Caco-2 (cell line): ENCODE measurements at places on chromosomes 5 and 9. TPM values are rescaled to one million over a fixed set of nuclear protein-coding genes. Genes with fewer than 3 reads are reported as not detected.

- no peak for DNase-seq
- no peak overlapping the region for H3K4me3 ChIP-seq
- H3K27ac ChIP-seq, result no peak overlapping the region
- no peaks in the 10 kb centered on the region for H3K27me3 ChIP-seq
Measured at GRCh38 chr5:40603378-40603777, 76.3 kb upstream of the PTGER4 start.

DNA sequence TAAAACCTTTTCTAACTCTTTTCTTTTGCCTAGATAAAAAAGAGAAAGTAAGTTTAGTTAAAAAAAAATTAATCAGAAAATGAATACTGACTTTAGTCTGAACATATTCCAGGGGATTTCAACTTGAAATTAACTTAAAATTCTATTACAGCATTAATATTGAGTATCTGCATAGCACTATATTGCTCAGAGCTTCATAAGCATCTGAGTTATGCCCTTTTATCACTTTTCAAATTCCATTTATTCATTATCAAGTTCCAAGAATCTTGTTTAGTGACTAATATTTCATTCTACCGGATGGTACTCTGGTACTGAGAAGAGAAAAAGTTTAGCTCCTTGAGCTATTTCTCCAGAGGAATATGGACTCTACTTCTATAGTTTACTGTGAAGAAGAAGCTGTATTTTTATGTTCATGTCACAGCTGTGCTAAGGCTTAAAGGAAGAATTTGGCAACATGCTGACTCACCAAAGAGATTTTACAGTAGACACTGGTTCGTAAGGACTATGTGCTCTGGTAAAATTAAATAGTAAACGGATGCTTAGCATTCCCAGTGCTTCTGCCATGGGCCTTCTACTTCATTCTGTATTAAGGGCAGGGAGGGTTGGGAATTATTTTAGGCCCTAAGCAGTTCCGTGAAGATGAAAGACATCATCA, 285.2 kb upstream of the SEMA6A start:
- no peaks in the 10 kb centered on the region for H3K36me3 ChIP-seq
- no peak overlapping the region for H3K4me3 ChIP-seq
- DNase-seq, result no peak
- no peak overlapping the region for H3K27ac ChIP-seq
- peaks cover 32% of the 10 kb centered on the region for H3K4me1 ChIP-seq

GRCh38 chr5:119745976-119746375, 116.6 kb downstream of the FAM170A start:
- H3K27me3 ChIP-seq, result no peaks in the 10 kb centered on the region
- H3K36me3 ChIP-seq, result no peaks in the 10 kb centered on the region
- no peak for DNase-seq
- no peak overlapping the region for H3K4me3 ChIP-seq
- H3K27ac ChIP-seq, result no peak overlapping the region

GRCh38 chr5:14359069-14360043, 216.2 kb downstream of the TRIO start:
- H3K27me3 ChIP-seq, result no peaks in the 10 kb centered on the region
- H3K4me3 ChIP-seq, result no peak overlapping the region
- no peaks in the 10 kb centered on the region for H3K4me1 ChIP-seq
- no peak for DNase-seq
- peaks cover 3% of the 10 kb centered on the region; the same call in 1 of the 2 replicates for H3K36me3 ChIP-seq

DNA sequence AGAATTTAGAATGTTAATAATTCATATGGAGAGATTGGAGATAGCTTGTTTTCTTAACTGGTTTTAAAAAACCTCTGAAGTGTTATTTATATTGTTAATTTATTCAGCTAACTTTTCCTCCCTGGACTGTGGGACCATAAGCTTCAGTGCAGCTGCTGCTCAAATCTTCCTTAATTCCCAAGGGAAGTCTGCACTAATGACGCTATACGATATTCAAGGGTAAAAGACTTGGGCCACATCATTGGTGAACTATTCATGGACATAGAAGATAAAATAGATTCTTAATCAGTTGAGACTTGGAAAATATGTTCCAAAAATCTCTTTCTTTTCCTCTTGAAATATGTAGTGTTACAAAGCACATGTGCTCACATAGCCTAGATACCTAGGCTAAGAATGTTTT, 31.1 kb upstream of the GAS1 start:
- H3K27ac ChIP-seq, result no peak overlapping the region
- no peaks in the 10 kb centered on the region; the same call in 1 of the 2 replicates for H3K27me3 ChIP-seq
- no peaks in the 10 kb centered on the region for H3K36me3 ChIP-seq
- no peaks in the 10 kb centered on the region for H3K4me1 ChIP-seq

- H3K4me1 ChIP-seq, result peaks cover 32% of the 10 kb centered on the region
- no peaks in the 10 kb centered on the region for H3K36me3 ChIP-seq
- no peak overlapping the region for H3K4me3 ChIP-seq
- no peak for DNase-seq
- peak overlapping the region; percentile 56 for H3K27ac ChIP-seq
- H3K27me3 ChIP-seq, result no peaks in the 10 kb centered on the region
Measured at GRCh38 chr9:4292781-4293180, 7.1 kb downstream of the GLIS3 start.

Gene HTR1A
- total RNA-seq, result not detected in 2 replicates

GRCh38 chr9:35852876-35853865, 17.0 kb downstream of the OR13J1 start:
- no peak for DNase-seq
- H3K4me3 ChIP-seq, result no peak overlapping the region
- H3K4me1 ChIP-seq, result no peaks in the 10 kb centered on the region
- no peaks in the 10 kb centered on the region for H3K27me3 ChIP-seq
- H3K27ac ChIP-seq, result no peak overlapping the region
- H3K36me3 ChIP-seq, result no peaks in the 10 kb centered on the region

Gene KLHL3
- total RNA-seq, result 3.5 TPM in 2 replicates

DNA sequence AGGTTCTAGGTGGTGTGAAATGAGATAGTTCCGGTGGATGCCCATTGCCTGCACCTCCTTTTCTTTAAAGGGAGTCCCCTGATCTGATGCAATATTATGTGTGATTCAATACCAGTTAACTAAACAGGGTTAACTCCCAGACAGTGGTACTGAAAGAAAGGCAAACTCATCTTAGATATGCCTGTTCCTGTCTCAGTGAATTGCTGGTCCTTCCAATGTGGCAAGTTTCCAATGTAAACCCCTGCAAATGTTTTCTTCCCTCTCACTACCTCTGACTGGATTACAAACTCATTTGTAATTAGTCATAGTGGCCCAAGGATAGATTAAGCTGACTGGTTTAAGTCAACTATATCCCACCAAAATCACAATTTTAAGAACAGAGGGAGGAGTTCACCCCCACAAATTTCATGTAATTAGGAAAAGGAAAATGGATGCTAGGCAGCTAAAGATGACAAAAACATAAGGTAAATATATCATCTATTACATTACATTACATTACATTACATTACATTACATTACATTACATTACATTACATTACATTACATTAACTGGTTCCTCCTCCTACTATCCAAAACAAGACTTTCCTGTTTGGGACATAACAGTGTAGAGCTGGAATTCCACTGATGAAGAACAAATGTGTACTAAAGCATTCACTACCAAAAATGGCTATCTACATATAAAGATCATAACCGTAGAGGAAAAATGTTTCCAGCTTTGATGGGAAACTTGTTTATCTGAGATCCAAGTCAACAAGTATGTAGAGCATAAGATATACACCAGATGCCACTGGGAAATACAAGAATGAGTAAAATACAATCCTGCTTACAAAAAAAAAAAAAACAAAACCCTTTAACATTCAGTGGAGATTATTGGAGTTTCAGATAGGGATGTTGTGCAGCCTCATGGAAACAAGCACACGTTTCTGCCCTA, 121.5 kb upstream of the SNX2 start:
- H3K27me3 ChIP-seq, result no peaks in the 10 kb centered on the region
- H3K36me3 ChIP-seq, result no peaks in the 10 kb centered on the region
- DNase-seq, result no peak
- H3K27ac ChIP-seq, result no peak overlapping the region
- H3K4me3 ChIP-seq, result no peak overlapping the region
- H3K4me1 ChIP-seq, result peaks cover 8% of the 10 kb centered on the region; the same call in 1 of the 2 replicates

GRCh38 chr9:21029661-21030060, 1.8 kb downstream of the HACD4 start:
- H3K36me3 ChIP-seq, result no peaks in the 10 kb centered on the region
- H3K4me3 ChIP-seq, result no peak overlapping the region
- no peaks in the 10 kb centered on the region for H3K27me3 ChIP-seq
- no peak for DNase-seq
- no peak overlapping the region for H3K27ac ChIP-seq

- H3K4me1 ChIP-seq, result peaks cover 38% of the 10 kb centered on the region
- no peaks in the 10 kb centered on the region for H3K36me3 ChIP-seq
- H3K27me3 ChIP-seq, result no peaks in the 10 kb centered on the region
- DNase-seq, result no peak
Measured at GRCh38 chr5:157864067-157864466, 5.1 kb upstream of the CLINT1 start.

GRCh38 chr9:112925058-112925641, 34.5 kb upstream of the SLC46A2 start:
- H3K36me3 ChIP-seq, result no peaks in the 10 kb centered on the region
- no peak overlapping the region for H3K4me3 ChIP-seq
- H3K4me1 ChIP-seq, result no peaks in the 10 kb centered on the region

- no peak overlapping the region for H3K4me3 ChIP-seq
- no peaks in the 10 kb centered on the region for H3K4me1 ChIP-seq
- no peaks in the 10 kb centered on the region for H3K27me3 ChIP-seq
- DNase-seq, result no peak
- no peaks in the 10 kb centered on the region for H3K36me3 ChIP-seq
Measured at GRCh38 chr9:99516657-99517049, 294.6 kb downstream of the SEC61B start.

Gene SIT1
- total RNA-seq, result not detected in 2 replicates

Gene CSF2
- total RNA-seq, result not detected in 2 replicates

DNA sequence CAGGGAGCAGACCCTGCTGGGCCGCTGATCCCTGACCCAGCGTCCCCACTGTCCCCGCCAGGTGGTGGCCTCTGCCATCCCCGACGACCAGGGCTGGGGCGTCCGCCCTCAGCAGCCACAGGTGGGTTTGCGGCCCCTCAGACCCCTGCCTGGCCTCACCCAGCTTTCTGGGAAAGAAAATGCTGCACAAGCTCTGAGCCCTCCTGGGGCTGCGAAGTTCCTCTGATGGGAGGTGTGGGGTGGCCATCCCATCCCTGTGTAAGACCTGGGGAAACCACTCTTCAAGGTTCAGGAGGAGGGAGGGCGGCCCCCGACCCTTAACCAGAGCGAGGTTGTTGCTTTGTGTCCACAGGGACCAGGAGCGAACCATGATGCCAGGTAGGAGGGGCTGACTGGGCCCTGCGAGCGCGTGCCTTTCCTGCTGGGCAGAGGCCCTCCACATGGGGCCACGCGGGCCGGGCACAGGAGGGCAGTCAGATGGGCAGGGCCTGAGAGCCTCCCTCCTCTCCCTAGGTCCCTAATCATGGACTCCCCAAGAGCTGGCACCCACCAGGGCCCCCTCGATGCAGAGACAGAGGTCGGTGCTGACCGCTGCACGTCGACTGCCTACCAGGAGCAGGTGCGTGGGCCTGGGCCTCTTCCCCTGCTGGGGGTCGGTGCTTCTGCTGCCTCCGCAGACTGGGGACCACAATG, 7.7 kb downstream of the NOXA1 start:
- H3K27ac ChIP-seq, result no peak overlapping the region
- DNase-seq, result no peak
- H3K4me1 ChIP-seq, result peaks cover 5% of the 10 kb centered on the region

Gene PCDHGA2
- total RNA-seq, result 0.20 and 0.23 TPM in 2 replicates

Gene PLEKHG4B
- total RNA-seq, result 15.0 TPM in 2 replicates

GRCh38 chr9:2257248-2257929, 242.2 kb downstream of the SMARCA2 start:
- H3K4me3 ChIP-seq, result no peak overlapping the region
- H3K27ac ChIP-seq, result no peak overlapping the region
- H3K4me1 ChIP-seq, result no peaks in the 10 kb centered on the region
- H3K27me3 ChIP-seq, result no peaks in the 10 kb centered on the region

GRCh38 chr9:76534026-76534425, 75.0 kb downstream of the GCNT1 start:
- no peaks in the 10 kb centered on the region for H3K27me3 ChIP-seq
- 0 out of 2 replicates have a peak, but pooled peaks cover 3% of the 10 kb centered on the region for H3K4me1 ChIP-seq
- no peaks in the 10 kb centered on the region for H3K36me3 ChIP-seq

GRCh38 chr9:85900504-85901201, 40.3 kb upstream of the NAA35 start:
- no peak overlapping the region for H3K27ac ChIP-seq
- no peaks in the 10 kb centered on the region for H3K27me3 ChIP-seq
- H3K36me3 ChIP-seq, result no peaks in the 10 kb centered on the region
- no peaks in the 10 kb centered on the region for H3K4me1 ChIP-seq
- peak; percentile 23 for DNase-seq

- H3K36me3 ChIP-seq, result no peaks in the 10 kb centered on the region
- no peak overlapping the region for H3K4me3 ChIP-seq
- H3K27me3 ChIP-seq, result no peaks in the 10 kb centered on the region
- DNase-seq, result no peak
Measured at GRCh38 chr5:13843175-13843846, 101.2 kb downstream of the DNAH5 start.

GRCh38 chr9:127392976-127393375, 4.0 kb upstream of the SLC2A8 start:
- DNase-seq, result no peak
- H3K36me3 ChIP-seq, result no peaks in the 10 kb centered on the region
- no peaks in the 10 kb centered on the region for H3K27me3 ChIP-seq

DNA sequence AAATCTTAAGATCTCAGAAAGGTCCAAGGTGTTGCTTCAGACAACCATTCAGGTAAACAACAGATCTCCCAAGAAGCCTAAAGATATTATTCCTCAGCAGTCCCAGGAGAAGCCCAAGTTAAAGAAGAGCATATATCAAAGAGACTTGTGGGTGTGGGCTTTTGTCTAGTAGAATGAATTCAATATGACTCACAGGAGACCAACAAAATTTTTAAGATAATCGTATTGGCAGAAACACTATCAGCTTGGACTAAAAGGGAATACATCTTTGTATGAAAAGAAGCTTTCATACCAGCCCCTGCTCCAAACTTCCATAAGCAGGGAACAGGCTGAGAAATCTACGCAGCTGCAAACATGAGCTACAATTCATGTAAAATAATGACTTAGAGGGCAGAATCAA, 10.2 kb downstream of the CTNNAL1 start:
- H3K27ac ChIP-seq, result no peak overlapping the region
- no peak overlapping the region for H3K4me3 ChIP-seq
- H3K36me3 ChIP-seq, result peaks cover 2% of the 10 kb centered on the region; the same call in 1 of the 2 replicates

DNA sequence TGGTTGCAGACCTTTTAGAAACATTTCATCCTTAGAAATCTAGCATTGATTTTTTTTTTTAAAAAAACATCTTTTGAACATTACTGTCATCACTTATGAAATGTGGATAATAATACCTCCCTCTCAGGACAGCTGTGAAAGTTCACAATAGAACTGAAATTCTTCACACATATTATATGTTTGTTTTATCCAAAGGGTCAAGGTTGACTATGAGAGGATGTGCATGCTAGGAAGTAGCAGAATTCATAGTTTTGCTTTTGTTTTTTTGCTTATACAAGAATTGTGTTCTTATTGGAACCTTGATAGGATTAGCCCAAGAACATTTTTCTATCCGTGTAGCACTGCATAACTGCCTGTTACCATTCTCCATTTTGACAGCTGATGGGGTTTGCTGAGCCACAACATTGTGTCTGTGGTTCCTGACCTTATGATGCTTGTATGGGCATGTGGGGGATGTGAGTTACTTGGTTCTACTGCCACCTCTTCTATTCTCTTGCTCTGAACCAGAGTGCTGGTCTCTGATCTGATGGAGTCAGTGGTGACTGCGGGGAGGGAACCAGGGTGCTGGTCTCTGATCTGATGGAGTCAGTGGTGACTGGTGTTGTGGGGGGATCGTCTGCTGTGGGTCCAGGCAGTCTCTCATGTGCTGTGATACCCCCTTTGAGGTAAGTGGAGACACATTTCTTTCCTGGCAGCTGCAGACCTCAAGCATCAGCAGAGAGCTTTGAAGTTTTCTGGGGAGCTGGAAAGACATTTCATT, 27.1 kb upstream of the ACTBL2 start:
- no peak overlapping the region for H3K27ac ChIP-seq
- no peaks in the 10 kb centered on the region for H3K27me3 ChIP-seq
- no peak for DNase-seq
- peaks cover 4% of the 10 kb centered on the region; the same call in 1 of the 2 replicates for H3K4me1 ChIP-seq
- H3K4me3 ChIP-seq, result no peak overlapping the region

Gene FABP6
- not detected in 2 replicates for total RNA-seq
